ENCODE measurements at places on chromosomes 3 and 15. TPM values are rescaled to one million over a fixed set of nuclear protein-coding genes. Genes with fewer than 3 reads are reported as not detected.

SNURF gene
- total RNA-seq = 30.2 TPM

GRCh38 chr3:129746629-129747028 is 140.2 kb upstream of the PLXND1 start:
- no peaks in the 10 kb centered on the region for H3K4me1 ChIP-seq
- H3K27ac ChIP-seq = no peak overlapping the region
- DNase-seq = no peak

DNA sequence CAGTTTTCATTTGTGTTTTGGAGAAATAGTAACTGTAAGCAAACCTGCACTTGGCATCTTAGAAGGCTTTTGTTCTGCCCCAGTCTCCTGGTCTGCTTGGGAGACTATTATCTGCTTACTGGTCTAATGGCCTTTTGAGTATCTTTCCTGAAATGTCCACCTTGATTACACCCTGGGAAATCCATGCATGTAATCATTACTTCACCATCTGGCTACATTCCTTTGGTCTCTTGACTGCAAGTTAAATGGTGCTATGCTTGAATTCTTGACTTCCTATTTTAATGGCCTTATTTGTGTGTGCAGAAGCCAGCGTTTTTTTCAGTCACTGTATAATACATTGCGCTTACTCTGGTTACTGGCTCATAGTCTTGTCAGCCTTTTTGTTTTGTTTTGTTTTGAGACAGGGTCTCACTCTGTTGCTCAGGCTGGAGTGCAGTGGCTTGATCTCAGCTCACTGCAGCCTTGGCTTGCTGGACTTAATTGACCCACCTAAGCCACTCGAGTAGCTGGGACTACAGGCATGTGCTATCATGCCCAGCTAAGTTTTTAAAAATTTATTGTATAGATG is 30.0 kb downstream of the CHD2 start:
- H3K27ac ChIP-seq = no peak overlapping the region

RFC4 gene
- total RNA-seq = 13.4 TPM

ONECUT1 gene
- not detected for total RNA-seq

CCDC191 gene
- 10.5 TPM for total RNA-seq

CIB1 gene
- 112 TPM for total RNA-seq

GRCh38 chr15:89903858-89904130 is 9.0 kb downstream of the ARPIN start:
- no peaks in the 10 kb centered on the region for H3K4me1 ChIP-seq
- DNase-seq = no peak
- no peak overlapping the region for H3K4me3 ChIP-seq
- H3K27me3 ChIP-seq = no peaks in the 10 kb centered on the region

DNA sequence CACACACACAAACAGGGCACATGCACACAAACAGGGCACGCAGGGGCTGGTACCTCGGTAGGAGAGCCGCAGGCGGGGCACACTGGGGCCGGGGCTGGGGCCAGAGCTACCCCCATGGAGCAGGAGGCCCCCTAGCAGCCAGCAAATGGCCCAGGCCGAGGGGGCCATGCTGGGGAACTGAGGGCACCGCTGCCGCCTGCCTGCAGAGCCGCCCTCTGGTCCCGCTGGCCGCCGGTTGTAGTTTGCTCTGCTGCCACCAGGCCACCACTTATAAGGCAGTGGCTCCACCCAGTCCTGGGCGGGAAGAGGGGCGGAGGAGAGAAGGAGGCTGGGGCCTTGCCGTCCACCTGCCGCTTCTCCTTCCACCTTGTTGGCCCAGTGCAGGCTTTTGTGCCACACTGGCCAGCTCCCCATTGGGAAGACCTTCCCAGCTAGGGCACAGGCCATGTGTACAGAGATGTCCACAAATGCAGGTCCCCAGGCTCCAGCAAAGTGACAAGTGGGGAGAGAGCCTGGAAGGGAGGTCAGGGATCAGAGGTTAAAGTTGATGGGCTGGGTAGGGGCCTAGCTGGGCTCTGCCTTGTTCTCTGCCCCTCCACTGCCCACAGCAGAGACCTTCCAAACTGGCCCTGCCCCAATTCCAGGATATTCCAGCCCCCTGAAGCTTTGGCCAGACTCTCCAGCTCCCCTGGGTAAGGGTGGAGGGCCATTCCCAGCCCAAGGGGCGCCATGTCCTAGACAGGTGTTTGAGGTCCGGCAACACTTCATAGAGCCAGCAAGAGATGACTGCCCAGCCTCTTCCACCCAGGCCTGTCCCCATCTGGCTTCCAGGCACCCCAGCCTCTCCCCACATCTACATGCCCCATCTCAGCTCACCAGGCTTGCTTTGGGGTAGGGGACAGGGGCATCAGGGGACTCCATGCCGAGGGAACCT is at the start of gene SEMA3G:
TSS of gene SEMA3G (minus strand) at position 244 of the 934 bp plus-strand sequence. CDS start at position 168, 76 bp downstream.
- H3K4me1 ChIP-seq = no peaks in the 10 kb centered on the region
- DNase-seq = peak; percentile 43
- H3K36me3 ChIP-seq = no peaks in the 10 kb centered on the region
- H3K27ac ChIP-seq = no peak within 1 kb of the TSS

DNA sequence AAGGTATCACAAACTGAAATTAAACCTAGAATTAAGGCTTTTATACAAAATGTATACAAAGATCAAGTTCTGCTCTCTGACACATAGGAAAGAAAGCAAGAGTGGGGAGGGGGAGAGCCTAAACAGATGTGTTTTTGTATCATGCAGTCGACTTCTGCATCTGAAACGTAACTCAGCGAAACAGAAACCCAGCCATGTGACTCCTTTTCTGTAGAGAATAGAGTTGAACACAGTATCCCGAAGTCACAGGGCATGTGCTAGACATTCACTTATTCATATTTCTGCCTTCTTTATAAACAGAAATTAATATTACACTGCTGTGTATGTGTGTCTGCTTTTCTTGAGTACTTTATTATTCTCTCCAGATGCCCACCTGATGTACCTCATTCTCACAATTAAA is 121.0 kb downstream of the PDZRN3 start:
- no peak overlapping the region for H3K27ac ChIP-seq
- no peaks in the 10 kb centered on the region for H3K4me1 ChIP-seq
- H3K4me3 ChIP-seq = no peak overlapping the region
- H3K27me3 ChIP-seq = peaks cover 8% of the 10 kb centered on the region
- H3K36me3 ChIP-seq = no peaks in the 10 kb centered on the region

- no peak overlapping the region for H3K4me3 ChIP-seq
- H3K36me3 ChIP-seq = no peaks in the 10 kb centered on the region
- DNase-seq = no peak
- H3K4me1 ChIP-seq = no peaks in the 10 kb centered on the region
- no peak overlapping the region for H3K27ac ChIP-seq
- H3K27me3 ChIP-seq = no peaks in the 10 kb centered on the region
Measured at GRCh38 chr15:79682285-79682684, 214.5 kb downstream of the MTHFS start.

DNA sequence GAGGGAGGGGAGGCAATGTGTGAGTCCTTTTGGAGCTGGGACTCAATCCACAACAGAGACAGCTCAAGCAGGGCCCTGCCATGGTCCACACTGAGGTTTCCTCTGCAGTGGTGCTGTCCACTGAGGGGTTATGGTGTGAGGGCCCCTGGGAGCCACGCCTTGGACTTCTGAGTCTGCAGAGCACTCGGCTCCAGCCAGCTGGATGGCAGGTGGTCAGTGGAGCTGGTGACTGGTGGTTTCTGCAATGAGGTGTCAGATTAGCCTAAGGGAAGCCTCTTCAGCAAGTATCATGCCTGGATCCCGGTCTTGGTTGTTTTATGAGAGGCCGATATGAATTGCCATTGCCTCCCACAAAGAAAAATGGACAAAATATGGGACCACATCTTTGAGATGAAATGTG is 21.7 kb downstream of the LSM3 start:
- no peak overlapping the region for H3K27ac ChIP-seq
- peaks cover 7% of the 10 kb centered on the region for H3K4me1 ChIP-seq
- no peak for DNase-seq
- H3K4me3 ChIP-seq = no peak overlapping the region
- peaks cover 37% of the 10 kb centered on the region for H3K36me3 ChIP-seq

- DNase-seq = peak; percentile 6
- H3K36me3 ChIP-seq = no peaks in the 10 kb centered on the region
- H3K4me1 ChIP-seq = peaks cover 37% of the 10 kb centered on the region
- no peak overlapping the region for H3K27ac ChIP-seq
- no peaks in the 10 kb centered on the region for H3K27me3 ChIP-seq
Measured at GRCh38 chr3:190306513-190307163, 15.6 kb downstream of the CLDN1 start.

DNA sequence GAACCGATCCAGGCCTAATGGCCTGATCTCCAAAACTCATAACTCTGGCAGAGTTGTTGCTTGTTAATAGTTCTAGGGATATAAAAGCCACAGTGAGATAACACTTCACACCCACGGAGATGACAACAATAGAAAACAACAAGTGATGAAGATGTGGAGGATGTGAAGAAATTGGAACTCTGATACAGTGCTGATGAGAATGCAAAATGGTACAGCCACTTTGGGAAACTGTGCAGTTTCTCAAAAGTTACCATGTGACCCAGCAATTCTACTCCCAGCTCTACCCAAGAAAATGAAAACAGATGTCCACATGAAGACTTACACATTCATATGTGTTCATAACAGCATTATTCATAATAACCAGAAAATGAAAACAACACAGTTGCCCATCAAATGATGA is 3.8 kb downstream of the CMTM7 start:
- DNase-seq = no peak
- H3K4me3 ChIP-seq = no peak overlapping the region
- no peak overlapping the region for H3K27ac ChIP-seq
- H3K36me3 ChIP-seq = no peaks in the 10 kb centered on the region
- H3K27me3 ChIP-seq = no peaks in the 10 kb centered on the region
- H3K4me1 ChIP-seq = peaks cover 67% of the 10 kb centered on the region

GRCh38 chr3:169668072-169668956 is 4.8 kb upstream of the MECOM start:
- H3K4me1 ChIP-seq = peaks cover 12% of the 10 kb centered on the region
- no peak overlapping the region for H3K4me3 ChIP-seq
- peaks cover 2% of the 10 kb centered on the region for H3K27me3 ChIP-seq
- no peaks in the 10 kb centered on the region for H3K36me3 ChIP-seq
- no peak overlapping the region for H3K27ac ChIP-seq

VEPH1 gene
- total RNA-seq = 0.33 TPM

DNA sequence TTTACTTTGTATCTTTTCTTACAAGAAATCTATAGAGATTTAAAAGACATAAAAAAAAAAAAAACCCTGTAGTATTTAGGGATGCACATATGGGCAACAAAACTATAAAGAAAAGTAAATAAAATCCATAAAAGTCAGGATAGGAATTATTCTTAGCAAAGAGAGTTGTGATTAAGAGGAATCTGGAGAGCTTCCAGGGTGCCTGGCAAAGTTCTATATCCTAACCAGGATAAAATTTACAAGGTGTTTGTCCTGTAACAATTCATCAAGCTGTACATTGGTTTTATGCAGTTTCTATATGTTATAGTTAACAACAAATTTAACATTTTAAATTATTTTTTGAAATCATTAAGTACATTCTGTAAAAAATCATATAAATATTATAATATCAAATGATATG is 7.9 kb downstream of the SECISBP2L start:
- H3K27me3 ChIP-seq = no peaks in the 10 kb centered on the region
- no peak for DNase-seq
- H3K4me3 ChIP-seq = no peak overlapping the region
- H3K27ac ChIP-seq = no peak overlapping the region
- peaks cover under 1% of the 10 kb centered on the region for H3K4me1 ChIP-seq

PLCL2 gene
- 68.1 TPM for total RNA-seq

DNA sequence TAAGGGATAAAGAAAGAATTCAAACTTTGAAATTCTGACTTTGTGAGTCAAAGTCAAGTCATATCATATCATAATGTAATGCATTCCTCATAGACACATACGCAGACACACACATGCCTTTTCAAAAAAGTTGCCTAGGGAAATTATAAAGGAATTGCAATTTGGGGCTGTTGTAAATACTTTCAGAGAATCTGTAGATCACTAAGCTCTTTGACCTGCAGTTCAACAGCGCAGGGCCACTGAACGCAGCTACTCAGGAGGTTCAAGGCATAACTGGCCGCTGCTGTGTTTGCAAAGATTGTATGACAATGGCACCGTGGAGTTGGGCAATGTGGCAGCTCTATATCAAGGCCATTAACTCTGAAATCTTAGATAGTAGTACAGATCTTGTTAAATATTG is 188.4 kb upstream of the THRB start:
- DNase-seq = no peak
- no peak overlapping the region for H3K27ac ChIP-seq
- no peak overlapping the region for H3K4me3 ChIP-seq
- H3K27me3 ChIP-seq = peaks cover 2% of the 10 kb centered on the region

- peaks cover 17% of the 10 kb centered on the region for H3K36me3 ChIP-seq
- no peak overlapping the region for H3K27ac ChIP-seq
- no peaks in the 10 kb centered on the region for H3K27me3 ChIP-seq
- H3K4me3 ChIP-seq = no peak overlapping the region
Measured at GRCh38 chr3:49914906-49915305, 11.2 kb upstream of the MST1R start.

LARP6 gene
- not detected for total RNA-seq

MOBP gene
- not detected for total RNA-seq

SNX22 gene
- total RNA-seq = 3.7 TPM

ANKRD63 gene
- total RNA-seq = not detected

CLDN16 gene
- total RNA-seq = not detected

DNA sequence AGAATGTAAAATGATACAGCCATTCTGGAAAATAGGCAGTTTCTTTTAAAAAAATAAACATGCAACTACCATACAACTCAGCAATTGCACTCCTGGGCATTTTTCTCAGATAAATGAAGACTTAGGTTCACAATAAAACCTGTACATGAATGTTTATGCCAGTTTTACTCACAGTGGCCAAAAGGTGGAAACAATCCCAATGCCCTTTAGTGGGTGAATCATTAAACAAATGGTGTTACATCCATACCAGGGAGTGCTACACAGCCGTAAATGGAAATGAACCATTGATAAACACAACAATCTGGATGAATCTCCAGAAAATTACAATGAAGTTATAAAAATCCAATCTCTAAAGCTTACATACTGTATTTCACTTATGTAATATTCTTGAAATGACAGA is 140.3 kb downstream of the ADAMTSL3 start:
- H3K27ac ChIP-seq = no peak overlapping the region
- H3K36me3 ChIP-seq = no peaks in the 10 kb centered on the region
- H3K27me3 ChIP-seq = no peaks in the 10 kb centered on the region
- H3K4me1 ChIP-seq = no peaks in the 10 kb centered on the region

GRCh38 chr3:173986861-173987410 is 589.4 kb downstream of the NLGN1 start:
- no peaks in the 10 kb centered on the region for H3K4me1 ChIP-seq
- H3K4me3 ChIP-seq = no peak overlapping the region
- no peak for DNase-seq
- H3K36me3 ChIP-seq = no peaks in the 10 kb centered on the region
- no peak overlapping the region for H3K27ac ChIP-seq

DNA sequence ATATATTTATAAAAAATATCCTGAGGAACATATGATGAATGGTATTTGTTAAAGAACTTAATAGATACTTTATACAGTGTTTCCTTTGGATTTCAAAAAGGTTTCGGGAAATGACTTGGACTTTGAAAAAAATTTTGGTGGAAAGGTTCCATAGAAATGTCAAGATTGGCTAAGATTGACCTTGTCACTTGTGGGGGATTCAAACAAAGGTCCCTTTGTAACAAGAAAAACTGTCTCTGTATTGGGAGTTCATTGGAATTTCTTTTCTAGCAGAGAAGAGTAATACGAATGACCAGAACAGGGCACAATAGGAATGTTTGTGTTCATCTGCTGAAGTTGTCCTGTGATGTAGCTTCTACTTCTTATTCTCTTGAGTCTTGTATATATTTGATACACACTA is 43.2 kb downstream of the ARHGEF26 start:
- DNase-seq = no peak
- no peak overlapping the region for H3K27ac ChIP-seq
- H3K27me3 ChIP-seq = no peaks in the 10 kb centered on the region
- no peaks in the 10 kb centered on the region for H3K4me1 ChIP-seq
- H3K4me3 ChIP-seq = no peak overlapping the region
- no peaks in the 10 kb centered on the region for H3K36me3 ChIP-seq

ZNF148 gene
- 50.4 TPM for total RNA-seq

CILP gene
- 0.67 TPM for total RNA-seq

TERC gene
- total RNA-seq = 10.3 TPM

Measured in T-cell (primary cell).